ENCODE measurements at places on chromosomes 13 and 19.

- no peak for DNase-seq
Measured at GRCh38 chr19:35907377-35907745, 734 bp downstream of the TYROBP start.

- DNase-seq = peak; percentile 30
Measured at GRCh38 chr19:31175564-31176348, 173.5 kb downstream of the TSHZ3 start.

DNA sequence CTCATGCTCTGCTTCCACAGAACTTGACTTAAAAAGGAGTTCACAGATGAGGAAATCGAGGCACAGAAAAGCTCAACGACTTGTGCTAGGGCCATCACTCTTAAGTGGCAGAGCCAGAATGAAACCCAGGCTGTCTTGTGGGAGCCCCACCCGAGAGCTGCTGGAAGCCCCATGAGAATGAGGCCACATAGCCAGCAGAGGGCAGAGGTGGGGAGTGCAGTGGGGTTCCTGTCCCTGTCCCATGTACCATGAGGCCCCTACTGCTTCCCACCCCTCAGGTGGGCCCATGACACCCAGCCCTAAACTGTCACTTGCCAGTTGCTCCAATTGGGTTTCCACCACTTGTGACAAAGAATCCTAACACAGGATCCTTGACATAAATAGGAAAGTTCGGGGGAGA lies 175.9 kb downstream of the IRS2 start:
- DNase-seq = peak; percentile 72

DNA sequence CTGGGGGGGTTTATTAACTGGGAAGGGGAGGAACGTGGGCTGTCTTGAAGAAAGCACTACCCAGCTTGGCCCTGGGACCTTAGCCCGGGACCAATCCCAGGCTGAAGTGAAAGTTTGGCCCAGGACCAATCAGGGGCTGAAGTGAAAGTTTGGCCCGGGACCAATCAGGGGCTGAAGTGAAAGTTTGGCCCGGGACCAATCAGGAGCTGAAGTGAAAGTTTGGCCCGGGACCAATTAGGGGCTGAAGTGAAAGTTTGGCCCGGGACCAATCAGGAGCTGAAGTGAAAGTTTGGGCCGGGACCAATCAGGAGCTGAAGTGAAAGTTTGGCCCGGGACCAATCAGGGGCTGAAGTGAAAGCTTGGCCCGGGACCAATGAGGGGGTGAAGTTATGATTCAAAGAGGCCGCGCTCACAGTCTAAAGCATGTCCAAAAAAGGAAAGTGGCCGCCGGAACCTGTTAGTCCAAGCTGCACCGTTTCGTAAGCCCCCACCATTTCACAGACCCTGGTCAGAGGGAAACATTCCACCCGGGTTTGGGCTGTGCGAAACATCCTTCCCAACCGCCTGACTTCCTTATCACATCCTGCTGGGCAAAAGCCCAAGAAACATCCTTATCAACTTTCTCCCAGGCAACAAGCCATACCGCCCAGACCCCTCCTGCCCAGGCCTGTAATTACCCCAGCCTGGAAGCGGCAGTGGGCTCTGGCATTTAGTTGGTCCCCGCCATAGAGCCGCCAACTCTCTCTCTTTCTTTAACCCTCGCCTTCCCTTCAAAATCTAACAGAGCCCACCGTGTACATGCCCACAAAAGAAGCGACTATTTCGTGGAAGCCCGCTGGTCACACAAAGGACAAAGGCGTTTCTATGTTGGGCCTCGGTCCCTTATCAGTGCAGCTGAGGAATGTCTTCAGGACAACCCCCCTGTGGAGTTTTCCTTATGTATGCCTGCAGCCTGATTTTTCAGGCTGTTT lies 1.1 kb downstream of the ZNF850 start:
- DNase-seq = peak; percentile 81
